ENCODE measurements at places on chromosomes 3 and 15. TPM values are rescaled to one million over a fixed set of nuclear protein-coding genes. Genes with fewer than 3 reads are reported as not detected.
A peak's percentile ranks its signal among the peaks of the same experiment; 100 is the strongest.

- no peak for DNase-seq
Observed at GRCh38 chr3:127988770-127989557, 63.3 kb upstream of the SEC61A1 start.

GRCh38 chr3:167762296-167762695, 26.8 kb downstream of the SERPINI1 start:
- no peak for DNase-seq

DNA sequence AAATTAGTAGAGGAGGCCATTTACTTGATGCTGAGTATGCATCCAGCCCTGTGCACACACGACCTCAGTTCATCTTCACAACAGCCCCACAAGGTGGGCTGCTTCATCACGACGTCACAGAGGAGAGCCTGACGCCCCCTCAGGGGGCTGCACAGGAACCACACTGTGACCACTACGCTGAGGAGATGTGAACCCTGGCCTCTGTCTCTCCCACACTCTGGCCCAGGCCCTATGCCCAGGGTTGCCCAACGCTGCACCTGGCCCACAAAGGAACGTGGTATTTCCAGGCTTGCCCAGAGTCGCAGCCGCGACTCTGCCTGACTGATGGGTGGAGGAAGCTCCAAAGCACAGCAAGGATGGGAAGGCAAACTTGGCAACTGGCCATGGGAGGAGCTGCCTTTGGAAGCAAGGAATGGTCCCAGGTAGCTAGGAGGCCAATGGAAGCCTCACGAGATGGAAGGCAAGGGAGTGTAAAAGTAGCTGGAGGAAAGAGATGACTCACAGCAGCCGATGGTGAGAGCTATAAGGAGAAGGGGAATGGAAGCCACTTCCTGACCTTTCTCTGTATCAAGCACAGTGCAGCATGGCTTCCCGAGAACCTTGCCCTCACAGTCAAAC, 226.0 kb downstream of the KLF13 start:
- DNase-seq, result no peak

DNA sequence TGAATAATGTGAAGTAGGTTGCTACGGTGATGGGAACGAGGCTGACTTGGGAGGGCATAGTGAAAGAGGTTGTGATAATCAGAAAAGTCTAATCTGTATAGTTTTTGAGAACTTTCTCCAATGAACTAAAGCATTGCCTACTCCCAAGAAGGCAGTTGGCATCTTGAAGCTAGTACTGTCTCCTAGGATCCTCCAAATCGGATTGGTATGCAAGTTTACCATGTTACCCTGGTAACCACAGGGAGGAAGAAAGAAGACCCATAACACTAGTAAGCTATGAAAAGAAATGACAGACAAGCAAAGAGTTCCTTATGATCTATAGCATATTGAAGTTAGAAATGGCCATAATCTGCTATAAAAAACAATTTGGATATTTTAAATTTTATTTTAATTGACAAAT, 127.2 kb upstream of the SYNPR start:
- no peak for DNase-seq

DNA sequence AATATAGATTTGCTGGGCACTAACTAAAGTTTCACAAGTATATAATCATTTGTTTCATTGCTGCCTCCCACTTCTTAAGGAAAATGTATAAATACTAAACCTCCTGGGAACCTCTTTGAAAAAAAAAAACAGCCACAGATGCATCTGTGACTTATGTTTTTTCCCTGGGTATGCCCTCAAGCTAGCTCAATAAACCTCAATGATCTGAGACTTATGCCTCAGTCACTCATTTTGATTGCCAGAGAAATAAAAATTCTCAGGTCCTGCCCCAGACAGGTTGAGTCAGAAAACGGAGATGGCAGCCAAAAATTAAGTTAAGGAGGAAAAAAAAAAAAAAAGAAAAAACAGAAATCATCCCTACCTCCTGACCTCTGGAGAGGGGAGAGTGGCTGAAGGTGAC, 22.1 kb downstream of the ILDR1 start:
- no peak for DNase-seq

- DNase-seq, result no peak
Observed at GRCh38 chr3:165800970-165801369, 36.3 kb downstream of the BCHE start.

DNA sequence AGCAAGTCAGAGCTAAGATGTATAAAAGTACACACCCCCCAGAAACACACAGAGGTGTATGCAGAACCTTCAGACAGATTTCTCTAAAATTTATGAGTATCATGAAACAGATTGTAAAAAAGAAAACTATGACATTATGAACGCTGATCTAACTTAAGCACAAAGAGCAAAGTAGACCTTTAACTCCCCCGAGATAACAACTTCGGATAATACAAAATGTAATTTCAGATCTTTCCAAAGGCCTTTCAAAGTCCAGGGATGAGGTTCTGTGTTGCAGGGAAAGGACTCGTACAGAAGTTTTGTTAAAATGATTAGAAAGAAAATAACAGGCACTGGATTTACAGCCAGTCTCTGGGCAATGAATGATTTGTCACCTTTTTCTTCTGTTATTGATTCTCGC, 92.8 kb upstream of the FGF12 start:
- no peak for DNase-seq

DNA sequence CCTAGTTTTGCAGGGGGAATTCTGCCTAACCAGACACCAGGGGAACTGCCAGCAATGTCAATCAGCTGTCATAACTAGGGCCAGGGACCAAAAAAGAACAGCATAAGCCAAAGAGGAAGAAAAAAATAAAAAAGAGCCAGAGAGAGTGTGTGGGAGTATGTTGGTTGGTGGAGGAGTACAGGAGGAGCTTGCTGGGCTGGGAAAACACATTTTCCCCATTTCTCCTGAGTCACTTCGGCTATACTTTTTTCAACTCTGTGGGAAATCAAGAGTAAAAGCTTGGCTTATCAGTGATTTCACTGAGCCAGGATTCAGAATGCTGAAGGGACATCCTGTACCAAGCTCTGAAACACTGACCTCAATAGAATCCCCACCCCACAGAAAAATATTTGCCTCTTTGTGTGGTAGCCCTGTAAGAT, 144.7 kb upstream of the DPH6 start:
- DNase-seq, result peak; percentile 93

- DNase-seq, result no peak
Observed at GRCh38 chr3:184327171-184327570, 10.2 kb upstream of the FAM131A start.

DNA sequence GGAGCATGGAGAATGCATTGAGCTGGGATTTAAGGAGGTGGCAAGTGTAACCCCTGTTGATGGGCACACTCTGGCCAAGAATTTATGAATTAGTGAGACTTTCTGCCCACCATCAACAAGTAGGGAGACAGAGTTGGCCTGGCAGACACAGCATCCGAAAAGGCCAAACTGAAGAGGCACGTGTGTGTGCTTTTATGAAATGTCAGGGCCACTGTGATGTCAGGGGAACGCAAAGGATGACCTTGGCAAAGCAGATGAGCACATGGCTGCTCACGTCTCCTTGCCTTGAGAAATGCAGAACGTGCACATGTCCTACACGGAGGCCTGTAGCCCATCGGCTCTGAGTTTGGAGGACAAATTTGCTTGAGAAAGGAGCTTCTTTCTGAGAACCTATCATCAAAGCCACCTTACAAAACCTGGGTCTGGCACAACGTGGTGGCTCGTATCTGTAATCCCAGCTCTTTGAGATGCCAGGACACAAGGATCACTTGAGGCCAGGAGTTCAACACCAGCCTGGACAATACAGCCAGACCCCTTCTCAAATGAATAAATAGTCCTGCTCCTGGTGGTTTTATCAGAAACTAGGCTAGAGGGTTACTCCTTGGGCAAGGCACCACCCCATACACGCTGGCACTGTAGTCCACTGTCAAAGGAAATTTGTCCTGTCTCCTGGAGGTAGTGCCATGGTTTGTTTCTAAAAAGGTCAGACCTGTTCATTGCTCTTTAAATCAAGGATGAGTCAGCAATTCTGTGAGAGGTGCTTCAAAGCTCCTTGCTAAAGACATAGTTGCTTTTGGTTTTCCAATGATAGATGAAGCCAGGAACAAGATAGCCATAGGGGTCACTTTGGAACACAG, 941 bp upstream of the SH3BP5 start:
- no peak for DNase-seq

DNA sequence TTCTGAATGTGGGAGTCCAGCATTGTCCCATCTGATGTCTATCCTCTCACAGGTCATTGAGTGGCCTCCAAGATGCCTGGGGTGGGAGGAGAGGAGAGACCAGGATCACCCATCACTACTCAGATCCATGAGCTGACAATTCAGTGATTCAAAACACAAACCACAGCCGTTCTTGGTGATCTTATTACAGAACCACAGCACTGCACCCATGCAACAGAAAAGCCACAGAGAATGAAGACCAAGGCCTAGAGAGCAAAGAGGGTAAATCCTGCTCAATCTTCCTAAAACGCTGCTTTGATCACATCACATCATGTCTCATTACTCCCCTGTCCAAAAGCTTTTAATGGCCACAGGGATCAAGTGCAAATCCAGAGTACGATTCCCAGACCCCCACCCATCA, 23.5 kb downstream of the ANP32A start:
- DNase-seq, result no peak

- DNase-seq, result no peak
Observed at GRCh38 chr15:36517758-36518157, 61.7 kb upstream of the CDIN1 start.

GRCh38 chr3:47159820-47160219, 4.1 kb downstream of the SETD2 start:
- no peak for DNase-seq

- DNase-seq, result no peak
Observed at GRCh38 chr15:41713047-41713446, 52.8 kb downstream of the MGA start.

DNA sequence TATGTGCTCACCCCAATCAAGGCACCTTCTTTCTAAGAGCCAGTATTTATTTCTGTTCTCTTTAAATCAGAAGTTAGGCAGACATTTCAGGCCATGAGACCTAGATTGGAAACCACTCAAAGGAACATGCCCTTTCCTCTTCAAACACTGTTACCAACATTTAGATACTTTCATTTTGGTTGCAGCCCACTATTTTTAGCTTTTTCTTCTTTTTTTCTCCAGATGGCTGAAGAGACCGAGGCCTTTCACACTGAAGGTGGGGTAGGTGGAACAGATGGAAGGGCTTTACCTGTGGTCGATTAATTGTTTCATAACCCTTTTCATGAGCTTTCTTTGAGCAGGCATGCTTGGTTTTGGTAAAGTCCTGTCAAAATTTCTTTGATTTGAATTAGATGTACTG, 10.9 kb upstream of the LZTFL1 start:
- DNase-seq, result no peak

- no peak for DNase-seq
Observed at GRCh38 chr3:151315136-151315535, 1.5 kb downstream of the GPR87 start.

DNA sequence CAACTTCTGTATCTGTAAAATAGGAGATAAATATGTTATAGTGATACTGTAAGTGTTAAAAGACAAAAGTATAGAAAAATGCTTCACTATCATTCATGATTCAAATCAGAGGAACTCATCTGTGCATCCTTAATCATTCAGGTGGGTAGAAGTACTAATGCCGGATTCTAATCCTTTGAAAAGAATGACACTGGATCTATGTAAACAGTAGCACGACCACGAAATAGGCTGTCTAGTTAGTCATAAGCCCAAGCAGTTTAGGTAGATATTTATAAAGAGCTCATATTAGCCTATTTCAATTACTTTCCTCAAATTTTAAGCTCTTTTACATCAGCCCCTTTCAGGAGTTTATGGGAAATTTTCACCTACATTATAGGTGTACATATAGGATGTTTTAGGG, 437.9 kb downstream of the SOX2 start:
- no peak for DNase-seq

GRCh38 chr3:146501752-146502151, 32.4 kb upstream of the PLSCR2 start:
- DNase-seq, result no peak

GRCh38 chr3:195916291-195916690, 7.9 kb upstream of the TNK2 start:
- DNase-seq, result no peak

GRCh38 chr3:32880225-32880624, 62.4 kb downstream of the TRIM71 start:
- DNase-seq, result no peak

DNA sequence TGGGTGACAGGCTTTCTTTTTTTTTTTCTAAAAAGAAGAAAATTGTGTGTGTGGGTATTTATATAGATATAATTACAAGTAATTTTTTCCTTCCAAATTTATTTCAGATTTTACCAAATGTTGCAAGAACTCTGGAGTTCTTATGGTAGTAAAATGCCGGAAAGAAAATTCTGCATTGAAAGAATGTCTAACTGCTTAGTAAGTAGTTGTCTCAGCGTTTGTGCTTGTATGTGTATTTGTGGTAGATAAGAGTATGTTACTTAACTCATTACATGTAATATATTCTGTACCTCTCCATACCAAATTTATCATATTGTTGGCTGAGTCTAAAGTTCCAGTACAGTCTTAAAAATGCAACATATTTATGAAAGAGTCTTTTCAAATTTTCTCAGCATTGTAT, 32.3 kb upstream of the ZCWPW2 start:
- no peak for DNase-seq

DNA sequence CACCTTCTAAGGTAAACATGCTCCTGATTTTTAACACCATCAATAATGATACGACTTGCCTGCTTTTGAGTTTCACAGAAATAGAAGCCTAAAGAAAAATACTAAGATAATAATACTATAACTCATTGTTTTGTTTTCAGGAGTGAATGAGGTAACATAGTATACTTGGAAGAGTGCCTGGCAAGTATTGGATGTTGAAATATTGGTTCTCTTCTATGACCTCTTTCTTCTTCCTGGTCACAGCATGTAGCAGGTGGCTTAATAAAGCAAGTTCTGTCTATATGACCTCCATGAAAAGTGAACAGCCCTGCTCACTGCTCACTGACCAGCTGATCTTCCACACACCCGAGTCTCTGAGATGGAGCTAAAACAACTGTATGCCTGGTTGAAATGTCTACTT, 312.3 kb upstream of the ONECUT1 start:
- no peak for DNase-seq

DNA sequence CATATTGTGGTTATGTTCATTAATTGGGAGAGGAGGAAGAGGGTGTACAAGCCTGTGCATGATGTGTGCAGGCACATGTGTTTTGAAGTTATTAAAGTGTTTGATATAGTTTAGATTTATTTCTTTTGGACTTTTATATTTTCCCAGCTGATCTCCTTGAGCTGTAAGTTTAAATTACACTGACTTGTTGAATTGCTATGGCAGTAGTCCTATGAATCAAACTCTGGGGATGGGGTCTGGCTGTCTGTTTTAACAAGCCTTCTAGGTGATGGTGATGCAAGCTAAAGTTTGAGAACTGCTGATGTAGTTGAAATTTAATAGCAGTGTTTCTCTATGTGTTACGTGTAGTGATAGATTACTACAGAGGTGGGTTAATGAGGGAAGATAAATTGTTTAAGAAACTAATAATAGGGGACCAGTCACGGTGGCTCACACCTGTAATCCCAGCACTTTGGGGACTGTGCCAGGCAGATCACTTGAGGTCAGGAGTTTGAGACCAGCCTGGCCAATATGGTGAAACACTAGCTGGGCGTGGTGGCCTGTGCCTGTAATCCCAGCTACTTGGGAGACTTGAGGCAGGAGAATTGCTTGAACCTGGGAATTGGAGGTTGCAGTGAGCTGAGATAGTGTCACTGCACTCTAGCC, 7.0 kb downstream of the ARIH1 start:
- DNase-seq, result no peak

The ANKUB1 gene
- total RNA-seq, result not detected

The VPS8 gene
- total RNA-seq, result 62.2 TPM

The CCDC174 gene
- 7.4 TPM for total RNA-seq

The CPN2 gene
- total RNA-seq, result not detected

The RPL39L gene
- total RNA-seq, result 40.4 TPM

All from pulmonary artery endothelial cell (primary cell).